ENCODE measurements at places on chromosomes 2 and 18.

- DNase-seq = peak; percentile 23
- peaks cover 6% of the 10 kb centered on the region for H3K4me1 ChIP-seq
- peaks cover 72% of the 10 kb centered on the region for H3K27me3 ChIP-seq
- no peak overlapping the region for H3K4me3 ChIP-seq
- H3K36me3 ChIP-seq = peaks cover 3% of the 10 kb centered on the region
These were observed 88.8 kb downstream of the VIT start for GRCh38 chr2:36785179-36785795.

GRCh38 chr2:171410101-171410500, 23.7 kb downstream of the METTL8 start:
- no peak overlapping the region for H3K27ac ChIP-seq
- DNase-seq = no peak
- H3K36me3 ChIP-seq = peaks cover 3% of the 10 kb centered on the region
- H3K4me1 ChIP-seq = peaks cover 36% of the 10 kb centered on the region
- H3K4me3 ChIP-seq = no peak overlapping the region

DNA sequence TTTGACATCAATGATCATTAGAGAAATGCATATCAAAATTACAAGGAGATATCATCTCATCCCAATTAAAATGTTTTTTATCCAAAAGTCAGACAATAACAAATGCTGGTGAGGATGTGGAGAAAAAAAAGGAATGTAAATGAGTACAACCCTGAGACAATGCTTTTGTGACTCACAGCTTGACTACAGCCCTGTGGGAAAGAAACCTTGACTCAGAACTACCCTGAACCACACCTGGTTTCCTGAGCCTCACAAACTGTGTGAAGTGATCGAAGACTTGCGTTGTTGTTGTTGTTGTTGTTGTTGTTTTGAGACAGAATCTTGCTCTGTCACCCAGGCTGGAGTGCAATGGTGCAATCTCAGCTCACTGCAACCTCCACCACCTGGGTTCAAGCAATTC, 266.6 kb upstream of the MYT1L start:
- no peaks in the 10 kb centered on the region for H3K4me1 ChIP-seq
- no peak for DNase-seq
- no peaks in the 10 kb centered on the region for H3K36me3 ChIP-seq
- H3K27me3 ChIP-seq = peaks cover 24% of the 10 kb centered on the region
- no peak overlapping the region for H3K27ac ChIP-seq

DNA sequence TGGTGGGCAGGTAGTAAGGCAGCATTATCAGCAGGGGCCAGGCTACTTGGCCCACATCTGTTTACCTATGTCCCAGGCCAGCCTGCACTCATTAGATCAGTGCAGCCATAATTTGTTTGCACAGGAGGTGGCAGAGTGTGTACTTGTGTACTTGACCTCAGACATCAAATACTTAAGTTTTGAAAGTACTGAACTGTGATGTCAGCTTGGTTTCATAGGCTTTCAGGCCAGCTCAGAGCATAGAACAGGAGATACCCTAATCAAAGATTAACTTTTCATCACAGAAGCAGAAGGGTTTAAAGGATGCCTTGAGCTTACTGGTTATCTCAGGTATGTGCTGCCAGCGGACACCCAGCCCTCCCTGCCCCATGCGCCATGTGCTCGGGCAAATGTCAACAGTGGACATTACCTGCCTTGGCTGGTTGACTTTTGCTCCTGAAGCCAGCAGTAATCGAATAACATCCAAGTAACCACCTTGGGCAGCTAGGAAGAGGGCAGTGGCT, 33.2 kb downstream of the ANKRD29 start:
- no peak overlapping the region for H3K27ac ChIP-seq
- H3K4me1 ChIP-seq = peaks cover 2% of the 10 kb centered on the region
- H3K4me3 ChIP-seq = no peak overlapping the region
- DNase-seq = no peak

DNA sequence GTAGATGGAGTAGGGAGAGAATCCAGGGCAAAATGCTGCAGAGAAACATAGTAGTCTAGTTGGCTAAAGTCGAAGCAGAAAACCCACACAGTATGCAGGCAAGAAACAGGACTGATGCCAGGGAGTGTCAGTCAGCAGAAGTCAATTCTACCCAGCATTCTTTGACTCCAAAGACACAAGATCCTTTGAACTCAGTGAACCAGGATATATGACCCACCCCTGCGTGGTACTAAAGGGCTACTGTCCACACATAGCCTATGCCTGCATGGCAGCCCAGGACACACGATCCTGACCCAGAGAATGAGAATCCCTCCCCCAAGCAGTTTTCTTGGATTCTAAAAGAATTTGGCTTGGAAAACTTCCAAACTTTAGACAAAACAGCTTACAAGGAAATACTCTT, 42.5 kb downstream of the ALK start:
- no peak overlapping the region for H3K4me3 ChIP-seq
- peaks cover 18% of the 10 kb centered on the region for H3K27me3 ChIP-seq
- no peaks in the 10 kb centered on the region for H3K36me3 ChIP-seq
- H3K27ac ChIP-seq = no peak overlapping the region
- H3K4me1 ChIP-seq = no peaks in the 10 kb centered on the region

DNA sequence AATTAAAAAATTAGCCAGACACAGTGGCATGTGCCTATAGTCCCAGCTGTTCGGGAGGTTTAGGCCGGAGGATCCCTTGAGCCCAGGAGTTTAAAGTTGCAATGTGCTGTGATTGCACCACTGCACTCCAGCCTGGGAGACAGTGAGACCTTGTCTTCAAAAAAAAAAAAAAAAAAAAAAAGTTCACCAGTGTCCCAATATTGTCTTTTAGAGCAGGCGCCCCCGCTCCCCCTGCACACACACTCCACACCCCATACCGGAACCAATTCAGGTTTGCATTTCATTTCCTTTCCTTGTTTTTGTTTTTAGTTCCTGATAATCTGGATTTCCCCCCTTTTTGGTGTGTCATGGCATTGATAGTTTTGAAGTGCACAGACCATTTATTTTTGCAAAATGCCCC, 10.4 kb downstream of the TMEM87B start:
- peaks cover 20% of the 10 kb centered on the region for H3K36me3 ChIP-seq
- H3K4me1 ChIP-seq = peaks cover 26% of the 10 kb centered on the region
- H3K4me3 ChIP-seq = peak overlapping the region; percentile 33
- H3K27ac ChIP-seq = no peak overlapping the region
- no peak for DNase-seq

DNA sequence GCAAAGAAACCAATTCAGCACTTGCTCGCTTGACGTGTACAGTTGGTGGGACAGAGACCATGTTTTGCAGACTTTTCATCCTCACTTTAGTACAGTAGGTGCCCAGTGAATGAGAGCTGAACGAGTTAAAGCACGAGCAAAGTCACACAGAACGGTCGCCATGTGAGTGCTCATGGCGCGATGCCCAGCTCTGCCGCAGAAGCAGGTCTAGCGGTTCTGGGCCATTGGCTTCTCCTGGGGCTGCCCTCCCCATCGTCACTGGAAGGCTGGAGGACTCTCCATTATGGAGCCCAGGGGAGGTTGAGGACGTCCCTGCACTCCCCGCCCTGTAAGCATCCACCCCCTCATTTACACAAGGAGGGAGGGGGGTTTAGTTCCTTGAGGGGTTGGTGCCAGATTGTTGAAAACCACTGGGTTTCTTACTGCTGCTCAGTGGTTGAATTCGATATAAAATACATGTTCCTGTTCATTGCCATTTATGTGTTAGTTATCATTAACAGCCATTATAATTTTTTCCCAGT, 24.9 kb downstream of the PTGR3 start:
- no peak overlapping the region for H3K27ac ChIP-seq
- DNase-seq = no peak
- no peaks in the 10 kb centered on the region for H3K36me3 ChIP-seq
- H3K4me3 ChIP-seq = no peak overlapping the region

GRCh38 chr2:32772638-32773447, 145.0 kb downstream of the TTC27 start:
- peaks cover 3% of the 10 kb centered on the region for H3K36me3 ChIP-seq
- DNase-seq = no peak
- no peak overlapping the region for H3K27ac ChIP-seq
- H3K4me3 ChIP-seq = no peak overlapping the region
- no peaks in the 10 kb centered on the region for H3K27me3 ChIP-seq

GRCh38 chr18:49017813-49018553, 67.2 kb upstream of the SMAD7 start:
- H3K27ac ChIP-seq = no peak overlapping the region
- H3K36me3 ChIP-seq = no peaks in the 10 kb centered on the region
- DNase-seq = no peak
- peaks cover 2% of the 10 kb centered on the region for H3K4me1 ChIP-seq
- H3K27me3 ChIP-seq = no peaks in the 10 kb centered on the region

GRCh38 chr2:236286873-236287545, 22.8 kb upstream of the ASB18 start:
- no peak for DNase-seq
- peaks cover 38% of the 10 kb centered on the region for H3K27me3 ChIP-seq
- H3K4me1 ChIP-seq = peaks cover 2% of the 10 kb centered on the region
- no peak overlapping the region for H3K4me3 ChIP-seq
- no peak overlapping the region for H3K27ac ChIP-seq
- peaks cover 5% of the 10 kb centered on the region for H3K36me3 ChIP-seq

DNA sequence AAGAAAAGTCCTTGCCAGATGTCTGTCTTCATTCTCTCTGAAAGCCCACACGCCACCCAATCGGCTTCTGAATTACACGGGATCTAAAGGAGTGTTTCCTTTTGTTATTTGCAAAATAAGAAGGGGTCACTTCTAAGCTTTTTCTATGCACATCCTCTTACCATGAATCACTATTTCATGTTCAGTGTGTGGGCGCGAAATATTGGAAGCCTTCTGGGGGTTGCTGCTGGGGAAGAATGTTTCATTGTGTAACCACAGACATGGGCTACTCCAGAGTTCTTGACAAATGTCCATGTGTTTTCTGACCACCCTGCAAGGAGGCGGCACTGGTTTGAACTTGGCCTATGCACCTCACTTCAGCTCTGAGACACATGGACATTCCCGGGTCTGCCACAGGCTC, 133.6 kb upstream of the APCDD1 start:
- no peaks in the 10 kb centered on the region for H3K36me3 ChIP-seq
- H3K4me3 ChIP-seq = no peak overlapping the region
- H3K4me1 ChIP-seq = no peaks in the 10 kb centered on the region
- DNase-seq = no peak

- no peaks in the 10 kb centered on the region for H3K4me1 ChIP-seq
- no peaks in the 10 kb centered on the region for H3K36me3 ChIP-seq
- H3K27ac ChIP-seq = no peak overlapping the region
- DNase-seq = no peak
- peaks cover 29% of the 10 kb centered on the region for H3K27me3 ChIP-seq
- H3K4me3 ChIP-seq = no peak overlapping the region
These were observed 46.7 kb upstream of the BARD1 start for GRCh38 chr2:214856137-214856536.

DNA sequence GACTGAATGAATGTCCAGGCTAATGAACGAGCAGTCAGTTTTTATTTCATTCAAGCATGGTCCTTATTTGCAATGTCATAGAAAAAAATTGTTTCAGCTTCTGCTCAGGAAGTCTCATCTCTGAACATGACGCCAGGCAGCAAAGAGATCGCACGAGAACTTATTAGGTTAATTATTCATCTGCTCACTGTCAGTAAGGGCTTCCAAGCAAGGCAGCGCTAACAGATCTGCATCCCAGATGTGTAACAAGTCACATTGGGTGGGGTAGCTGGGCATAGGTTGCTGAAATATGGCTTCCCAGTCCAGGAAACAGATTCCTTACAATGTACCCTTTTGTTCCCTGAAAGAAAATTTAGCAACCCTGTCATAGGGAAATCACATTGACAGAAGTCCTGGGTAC, 63.5 kb downstream of the ANKRD44 start:
- H3K4me1 ChIP-seq = peaks cover 57% of the 10 kb centered on the region
- no peaks in the 10 kb centered on the region for H3K27me3 ChIP-seq
- peak overlapping the region; percentile 7 for H3K4me3 ChIP-seq
- H3K27ac ChIP-seq = peak overlapping the region; percentile 97
- DNase-seq = no peak
- peaks cover 4% of the 10 kb centered on the region for H3K36me3 ChIP-seq

- no peak for DNase-seq
- H3K4me3 ChIP-seq = no peak overlapping the region
- H3K4me1 ChIP-seq = peaks cover 5% of the 10 kb centered on the region
- H3K27me3 ChIP-seq = peaks cover 21% of the 10 kb centered on the region
- peaks cover 3% of the 10 kb centered on the region for H3K36me3 ChIP-seq
- H3K27ac ChIP-seq = no peak overlapping the region
These were observed 110.3 kb downstream of the SNTG2 start for GRCh38 chr2:1060987-1061386.

GRCh38 chr18:68472701-68473295, 242.1 kb downstream of the TMX3 start:
- no peak for DNase-seq
- H3K4me3 ChIP-seq = no peak overlapping the region
- H3K27ac ChIP-seq = no peak overlapping the region
- H3K4me1 ChIP-seq = peaks cover 1% of the 10 kb centered on the region
- peaks cover 2% of the 10 kb centered on the region for H3K36me3 ChIP-seq

DNA sequence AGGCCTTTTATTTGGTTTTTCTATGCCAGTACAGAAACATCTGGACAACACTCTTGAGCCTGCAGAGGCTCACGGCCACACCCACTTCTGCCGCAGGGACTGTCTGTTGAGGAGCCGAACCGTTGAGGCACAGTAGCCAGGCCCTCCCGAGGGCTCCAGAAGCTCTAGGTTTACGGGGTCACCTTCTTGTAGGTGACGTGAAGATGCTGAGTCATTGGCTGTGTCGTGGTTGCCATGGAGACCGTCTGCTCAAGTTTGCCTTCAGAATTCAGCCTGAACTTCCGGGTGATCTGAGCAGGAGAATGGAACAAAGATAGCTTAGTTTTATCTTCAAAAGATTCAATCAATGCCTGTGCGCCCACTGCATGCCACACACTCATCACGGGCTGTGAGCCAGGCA, 25.9 kb downstream of the BOK start:
- peaks cover 13% of the 10 kb centered on the region for H3K36me3 ChIP-seq
- no peak overlapping the region for H3K4me3 ChIP-seq
- H3K27ac ChIP-seq = no peak overlapping the region

GRCh38 chr18:39230086-39230803, 1664.6 kb upstream of the CELF4 start:
- DNase-seq = no peak
- H3K27ac ChIP-seq = no peak overlapping the region
- no peaks in the 10 kb centered on the region for H3K27me3 ChIP-seq
- H3K36me3 ChIP-seq = no peaks in the 10 kb centered on the region
- no peak overlapping the region for H3K4me3 ChIP-seq

DNA sequence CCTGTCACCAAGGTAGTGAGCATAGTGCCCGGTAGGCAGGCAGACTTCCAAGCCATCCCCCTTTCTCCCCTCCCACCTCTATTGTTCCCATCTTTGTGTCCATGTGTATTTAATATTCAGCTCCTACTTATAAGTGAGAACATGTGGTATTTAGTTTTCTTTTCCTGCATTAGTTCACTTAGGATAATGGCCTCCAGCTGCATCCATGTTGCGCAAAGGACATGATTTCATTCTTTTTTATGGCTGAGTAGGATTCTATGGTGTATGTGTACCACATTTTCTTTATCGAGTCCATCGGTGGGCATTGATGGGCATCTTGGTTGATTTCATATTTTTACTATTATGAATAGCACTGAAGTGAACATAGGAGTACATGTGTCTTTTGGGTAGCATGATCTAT, 35.3 kb downstream of the MMADHC start:
- H3K36me3 ChIP-seq = no peaks in the 10 kb centered on the region
- no peak overlapping the region for H3K27ac ChIP-seq
- H3K27me3 ChIP-seq = peaks cover 19% of the 10 kb centered on the region
- DNase-seq = no peak
- H3K4me1 ChIP-seq = no peaks in the 10 kb centered on the region
- H3K4me3 ChIP-seq = no peak overlapping the region

- no peaks in the 10 kb centered on the region for H3K4me1 ChIP-seq
- no peak overlapping the region for H3K27ac ChIP-seq
- H3K27me3 ChIP-seq = peaks cover 25% of the 10 kb centered on the region
- H3K4me3 ChIP-seq = no peak overlapping the region
These were observed 103.5 kb downstream of the NYAP2 start for GRCh38 chr2:225502971-225503370.

All from T-helper 17 cell (primary cell).